ENCODE measurements at places on chromosomes 16 and 17.

DNA sequence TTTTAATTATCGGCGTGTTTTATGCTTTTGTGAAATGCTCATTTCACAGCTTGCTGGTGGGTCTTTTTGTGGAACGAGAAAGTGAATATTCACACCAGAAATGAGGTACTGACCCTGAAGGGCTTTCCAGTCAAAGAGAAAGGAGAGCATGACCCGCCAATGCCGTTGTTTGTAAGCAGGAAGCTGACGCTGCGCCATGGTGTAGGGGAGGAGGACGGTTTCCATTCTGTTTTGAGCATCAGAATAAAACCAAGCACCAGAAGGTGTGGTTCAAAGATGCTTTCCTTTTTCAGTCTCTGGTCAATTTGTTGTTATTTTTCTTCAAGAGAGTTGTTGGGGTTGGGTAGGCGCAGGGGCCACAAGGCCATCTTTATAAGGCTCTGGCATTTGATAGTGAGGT, 669.3 kb downstream of the WWOX start:
- no peak for DNase-seq

DNA sequence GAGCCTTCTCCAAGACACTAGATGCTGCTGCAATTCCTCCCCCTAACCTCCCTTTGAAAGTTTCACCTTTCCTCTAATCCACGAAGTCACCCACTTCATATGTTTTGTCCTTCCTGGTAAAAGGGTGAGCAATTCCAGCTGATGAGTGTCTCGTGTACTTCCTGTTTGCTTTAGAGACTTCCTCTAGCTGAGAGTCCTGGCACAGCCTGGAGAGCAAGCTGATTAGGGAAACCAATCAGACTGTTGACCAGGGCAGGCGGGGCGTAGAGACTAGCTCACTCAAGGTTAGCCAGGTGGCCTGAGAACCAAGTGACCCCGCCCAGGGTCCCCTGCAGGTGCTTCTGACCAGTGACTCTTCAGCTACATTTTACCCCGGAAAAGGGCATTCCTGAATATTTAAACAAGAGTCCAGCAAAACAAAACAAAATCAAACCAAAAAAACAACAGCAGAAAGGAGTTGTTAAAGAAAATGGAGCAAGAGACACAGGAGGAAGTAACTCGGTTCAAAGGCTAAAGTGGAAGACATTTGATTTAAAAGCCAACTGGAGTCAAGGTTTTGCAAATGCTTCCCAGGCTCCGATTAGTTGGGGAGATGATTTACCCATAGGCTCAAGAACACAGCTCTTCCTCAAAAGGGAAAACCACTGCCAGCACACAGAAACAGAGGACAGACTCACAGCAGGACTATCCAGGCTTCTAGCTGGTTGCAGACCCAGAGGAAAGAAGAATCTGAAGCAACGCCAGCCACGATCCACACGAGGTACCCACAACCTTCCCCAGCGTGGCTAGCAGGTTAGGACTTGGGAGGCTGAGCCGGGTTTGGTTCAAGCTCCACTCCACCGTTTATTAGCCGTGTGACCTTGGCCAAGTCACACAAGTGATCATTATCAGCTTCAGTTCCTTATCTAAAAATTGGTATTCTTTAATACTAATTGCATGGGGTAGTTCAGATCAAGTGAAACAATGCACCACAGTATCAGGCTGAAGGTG, 13.4 kb downstream of the HSPB9 start:
- DNase-seq, result no peak

DNA sequence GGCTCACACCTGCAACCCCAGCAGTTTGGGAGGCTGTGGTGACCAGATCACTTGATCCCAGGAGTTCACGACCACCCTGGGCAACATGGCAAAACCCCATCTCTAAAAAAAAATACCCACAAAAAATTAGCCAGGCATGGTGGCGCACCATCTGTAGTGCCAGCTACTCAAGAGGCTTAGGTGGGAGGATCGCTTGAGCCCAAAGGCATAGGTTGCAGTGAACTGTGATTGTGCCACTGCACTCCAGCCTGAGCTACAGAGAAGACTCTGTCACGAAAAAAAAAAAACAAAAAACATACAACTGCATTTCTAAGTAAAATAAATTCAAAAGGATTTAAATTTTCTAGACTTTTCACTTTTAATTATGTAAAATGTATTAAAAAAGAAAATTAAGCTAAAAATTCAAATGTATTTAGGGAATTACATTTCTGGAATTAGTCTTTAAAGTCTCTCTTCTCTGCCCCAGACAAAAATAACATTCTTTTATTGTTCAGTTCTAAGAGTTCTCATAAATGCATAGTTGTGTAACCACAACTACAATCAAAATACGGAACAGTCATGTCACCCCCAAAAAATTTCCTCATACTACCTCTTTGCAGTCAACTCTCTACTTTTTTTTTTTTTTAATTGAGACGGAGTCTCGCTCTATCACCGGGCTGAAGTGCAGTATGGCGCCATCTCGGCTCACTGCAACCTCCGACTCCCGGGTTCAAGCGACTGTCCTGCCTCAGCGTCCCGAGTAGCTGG, 14.1 kb downstream of the FAM222B start:
- no peak for DNase-seq

DNA sequence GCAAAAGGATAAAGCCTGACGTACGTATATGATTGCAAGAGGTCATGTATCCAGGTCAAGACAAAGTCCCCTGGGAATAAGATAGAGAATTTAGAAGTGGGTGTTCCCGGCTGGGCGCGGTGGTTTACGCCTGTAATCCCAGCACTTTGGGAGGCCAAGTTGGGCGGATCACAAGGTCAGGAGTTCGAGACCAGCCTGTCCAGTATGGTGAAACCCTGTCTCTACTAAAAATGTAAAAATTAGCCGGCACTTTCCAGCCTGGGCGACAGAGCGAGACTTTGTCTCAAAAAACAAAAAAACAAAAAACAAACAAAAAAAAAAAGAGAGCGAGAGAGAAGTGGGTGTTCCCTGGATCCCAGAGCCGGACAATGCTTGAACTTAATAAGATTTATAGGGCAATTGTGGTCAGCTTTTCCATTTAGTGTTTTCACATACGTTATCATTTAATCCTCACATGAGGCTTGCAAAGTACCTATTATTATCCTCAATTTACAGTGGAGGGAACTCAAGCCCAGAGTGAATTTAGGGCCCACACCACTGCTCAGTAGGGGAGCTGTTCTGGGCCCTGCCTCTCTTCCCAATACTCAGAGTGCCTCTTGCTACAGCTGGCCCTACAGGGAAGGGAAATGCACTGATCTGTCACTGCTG, 481 bp upstream of the GLTPD2 start:
- no peak for DNase-seq

GRCh38 chr17:17024778-17025300, 17.4 kb upstream of the MPRIP start:
- no peak for DNase-seq

GRCh38 chr16:56068816-56069215, 122.5 kb upstream of the GNAO1 start:
- no peak for DNase-seq

DNA sequence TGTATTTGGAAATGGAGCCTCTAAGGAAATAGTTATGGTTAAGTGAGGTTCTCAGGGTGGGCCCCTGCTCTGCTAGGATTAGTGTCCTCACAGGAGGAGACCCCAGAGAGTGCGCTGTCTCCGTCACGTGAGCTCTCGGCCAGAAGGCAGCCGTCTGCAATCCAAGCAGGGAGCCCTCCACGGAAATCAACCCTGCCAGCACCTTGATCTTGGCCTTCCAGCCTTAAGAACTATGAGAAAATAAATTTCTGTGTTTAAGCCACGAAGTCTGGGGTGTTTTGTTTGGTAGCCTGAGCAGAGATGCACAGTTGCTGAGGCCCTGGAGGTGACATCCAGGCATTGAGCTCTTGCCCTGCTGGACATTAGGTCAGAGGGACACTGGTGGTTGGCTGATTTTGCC, 32.4 kb upstream of the GSE1 start:
- no peak for DNase-seq

DNA sequence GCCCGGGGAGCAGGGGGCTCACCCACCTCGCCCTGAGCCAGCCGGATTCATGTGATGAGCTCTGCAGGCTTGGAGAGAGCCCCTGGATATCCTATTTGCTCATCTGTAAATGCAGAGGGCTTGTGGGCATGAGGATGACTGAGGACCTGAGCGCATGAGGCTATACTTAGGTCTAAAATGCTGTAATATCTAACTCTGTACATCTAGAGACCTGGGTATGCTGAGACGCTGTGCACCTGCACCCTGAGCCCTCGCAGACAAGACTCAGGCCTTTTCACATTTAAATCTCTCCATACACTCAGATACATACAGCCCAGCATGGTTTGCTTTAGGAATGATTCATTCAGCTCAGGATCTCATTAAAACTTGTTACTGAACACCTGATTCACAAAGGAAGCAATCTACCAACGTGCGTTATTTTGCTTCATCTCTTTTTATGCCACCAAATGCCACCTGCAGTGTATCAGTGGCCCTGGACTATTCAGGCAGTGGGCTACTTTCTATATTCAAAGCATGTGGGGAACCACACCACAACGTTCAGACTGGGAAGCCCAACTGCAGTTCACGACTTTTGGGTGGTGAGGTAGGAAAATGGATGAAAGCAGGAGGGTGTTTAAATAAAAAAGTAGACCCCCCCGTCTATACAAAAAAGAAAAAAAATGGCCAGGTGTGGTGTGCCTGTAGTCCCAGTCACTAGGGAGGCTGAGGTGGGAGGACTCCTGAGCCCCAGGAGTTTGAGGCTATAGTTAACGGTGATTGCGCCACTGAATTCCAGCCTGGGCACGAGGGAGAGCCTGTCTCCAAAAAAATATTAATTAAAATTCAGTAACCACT, 12.0 kb downstream of the USP7 start:
- no peak for DNase-seq

DNA sequence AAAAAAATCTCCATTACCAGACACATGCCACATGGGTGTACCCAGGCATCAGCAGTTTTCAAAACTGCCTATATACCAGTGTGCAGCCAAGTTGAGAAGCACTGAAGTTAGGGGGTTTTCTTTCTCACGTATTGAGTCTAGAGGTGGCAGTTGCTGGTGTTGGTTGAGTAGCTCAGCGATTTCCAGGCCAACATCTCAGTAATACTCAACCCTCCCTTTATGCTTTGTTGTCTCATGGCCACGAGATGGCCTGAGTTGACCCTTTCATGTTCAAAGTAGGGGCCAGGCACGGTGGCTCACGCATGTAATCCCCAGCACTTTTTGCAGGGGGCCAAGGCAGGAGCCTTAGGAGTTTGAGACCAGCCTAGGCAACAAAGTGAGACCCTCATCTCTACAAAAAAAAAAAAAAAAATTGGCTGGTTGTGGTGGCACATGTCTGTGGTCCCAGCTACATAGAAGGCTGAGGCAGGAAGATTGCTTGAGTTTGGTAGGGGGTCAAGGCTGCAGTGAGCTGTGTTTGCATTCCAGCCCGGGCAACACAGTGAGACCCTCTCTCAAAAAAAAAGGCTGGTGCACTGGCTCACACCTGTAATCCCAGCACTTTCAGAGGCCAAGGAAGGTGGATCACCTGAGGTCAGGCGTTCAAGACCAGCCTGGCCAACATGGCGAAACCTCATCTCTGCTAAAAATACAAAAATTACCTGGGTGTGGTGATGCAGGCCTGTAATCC, 10.8 kb downstream of the LRRC3C start:
- no peak for DNase-seq

GRCh38 chr17:52242268-52242667, 83.8 kb upstream of the CA10 start:
- DNase-seq, result no peak

- no peak for DNase-seq
These were observed 3.6 kb upstream of the TBX2 start for GRCh38 chr17:61395983-61396585.

DNA sequence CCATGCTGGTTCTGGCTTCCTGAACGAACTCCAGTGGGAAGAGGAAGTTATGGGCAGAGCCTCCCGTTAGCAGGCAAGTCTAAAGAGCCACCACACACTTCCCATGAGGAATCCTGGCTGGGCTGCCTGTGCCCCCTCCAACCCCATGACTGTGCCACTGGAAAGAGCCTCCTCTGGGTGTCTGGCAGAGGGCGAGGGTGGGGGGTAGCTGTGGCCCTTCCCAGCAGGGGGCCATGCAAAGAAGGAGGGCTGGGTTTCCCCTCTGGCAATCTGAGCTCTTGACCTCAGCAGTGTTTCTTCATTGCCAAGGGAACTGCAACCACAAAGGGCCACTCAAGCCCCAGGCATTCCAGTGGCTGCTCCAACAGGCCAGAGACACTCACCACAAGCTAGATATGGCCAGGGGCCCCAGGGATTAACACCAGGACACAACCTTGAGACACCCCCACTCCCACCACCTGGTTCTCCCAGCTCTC, 1.7 kb upstream of the RRAD start:
- no peak for DNase-seq

DNA sequence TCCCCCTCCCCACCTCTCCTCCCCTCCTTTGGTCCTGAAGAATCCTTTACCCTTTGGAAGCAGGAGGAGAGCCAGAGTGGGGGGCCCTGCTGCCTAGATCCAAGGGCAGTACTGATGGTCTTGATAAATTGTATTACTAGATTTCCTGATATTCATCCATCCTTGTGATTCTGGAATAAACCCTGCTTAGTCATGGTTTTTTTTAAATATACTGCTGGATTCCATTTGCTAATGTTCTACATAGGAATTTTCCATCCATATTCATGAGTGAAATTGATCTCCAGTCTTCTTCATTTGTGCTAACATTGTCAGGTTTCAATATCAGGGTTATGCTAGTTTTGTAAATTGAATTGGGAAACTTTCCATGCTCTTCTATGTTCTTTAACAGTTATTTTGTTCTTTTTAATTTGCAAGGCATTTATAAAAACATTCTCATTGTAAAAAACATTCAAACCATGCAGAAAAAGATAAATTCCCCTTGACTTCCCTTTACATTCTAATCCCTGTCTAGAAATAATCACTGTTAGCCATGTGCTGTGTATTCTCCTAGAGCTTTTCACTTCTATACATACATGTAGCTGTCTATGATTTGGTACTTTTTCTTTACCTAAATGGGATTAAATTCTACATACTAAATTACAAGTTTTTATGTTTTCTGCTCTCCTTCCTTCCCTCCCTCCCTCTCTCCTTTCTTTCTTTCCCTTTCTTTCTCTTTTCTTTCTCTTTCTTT, 56.7 kb downstream of the CCDC42 start:
- DNase-seq, result no peak

DNA sequence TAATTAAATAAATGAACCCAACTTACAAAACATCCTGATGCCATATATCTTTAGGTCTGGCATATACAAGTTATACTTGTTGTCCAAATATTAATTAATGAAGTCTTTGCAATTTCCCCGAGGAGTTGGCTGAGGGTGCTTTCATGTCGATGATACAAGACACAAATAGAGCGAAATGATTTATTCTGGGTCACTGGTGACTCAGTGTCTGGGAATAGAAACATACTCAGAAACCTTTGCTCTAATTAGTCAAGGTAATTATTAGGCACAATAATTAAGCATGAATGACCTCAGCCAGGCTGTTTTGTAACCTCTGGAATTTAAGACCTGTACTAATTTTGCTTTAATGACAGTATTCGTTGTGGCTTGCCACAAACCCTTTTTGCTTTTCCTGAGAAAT, 37.0 kb upstream of the HAPSTR1 start:
- DNase-seq, result no peak

- DNase-seq, result no peak
These were observed 79.5 kb downstream of the RTN4RL1 start for GRCh38 chr17:1945621-1946020.
